CD4-positive, alpha-beta T cell treated with Interleukin-21 for 1 hour (primary cell): ENCODE measurements at places on chromosomes 5 and 9.
A peak's percentile ranks its signal among the peaks of the same experiment; 100 is the strongest.

GRCh38 chr9:133813749-133814585, 75.8 kb upstream of the SARDH start:
- no peak for DNase-seq

DNA sequence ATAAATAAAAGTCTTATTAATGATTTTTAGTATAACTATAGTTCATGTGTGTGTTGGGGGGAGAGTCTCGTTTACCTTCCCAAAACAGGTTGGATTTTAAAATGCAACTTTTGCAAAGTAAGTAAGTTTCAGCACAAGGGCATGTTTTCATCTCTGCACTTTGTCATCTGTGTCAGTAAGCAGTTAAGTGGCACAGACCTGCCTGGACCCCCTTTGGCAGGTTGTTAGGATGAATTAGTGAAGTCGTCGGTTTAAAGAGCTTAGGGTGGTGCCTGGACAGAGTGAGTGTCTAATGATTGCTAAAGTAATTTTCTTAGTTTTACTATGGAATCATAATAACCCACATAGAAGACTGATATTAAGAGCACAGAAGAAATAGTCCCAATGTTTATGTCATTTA, 74.9 kb downstream of the TRIO start:
- DNase-seq: no peak

DNA sequence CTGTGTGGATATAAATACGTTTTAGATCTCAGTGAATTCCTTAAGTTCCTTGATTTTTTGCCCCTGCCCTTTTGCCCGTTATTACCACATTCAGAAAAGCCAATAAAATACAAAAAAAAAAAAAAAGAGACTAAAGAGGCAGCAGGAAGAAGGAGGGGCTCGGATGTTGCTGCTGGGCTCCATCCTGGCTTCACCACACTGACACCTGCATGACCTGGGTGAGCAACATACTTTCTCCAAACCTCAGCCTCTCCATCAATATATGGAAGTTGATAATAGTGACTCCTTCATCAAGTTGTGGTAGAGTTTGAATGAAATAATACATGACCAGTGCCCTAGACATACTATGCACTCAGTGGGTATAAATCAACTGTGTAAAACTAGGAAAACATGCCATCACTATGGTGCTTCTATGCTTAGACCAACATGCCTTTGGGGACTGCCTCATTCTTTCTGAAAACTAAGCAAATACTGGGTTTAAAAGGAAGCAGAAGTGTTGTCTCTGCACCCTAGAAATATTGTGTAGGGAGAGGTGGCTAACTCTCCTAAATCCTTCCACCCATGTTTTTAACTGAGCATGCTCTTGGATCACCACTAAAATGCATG, 243.0 kb downstream of the PIK3R1 start:
- peak; percentile 25 for DNase-seq

GRCh38 chr9:130245474-130245873, 20.1 kb upstream of the HMCN2 start:
- DNase-seq: no peak

GRCh38 chr5:14036514-14036913, 92.0 kb upstream of the DNAH5 start:
- no peak for DNase-seq

- DNase-seq: no peak
Measured at GRCh38 chr5:58961631-58962280, 378.9 kb downstream of the RAB3C start.

DNA sequence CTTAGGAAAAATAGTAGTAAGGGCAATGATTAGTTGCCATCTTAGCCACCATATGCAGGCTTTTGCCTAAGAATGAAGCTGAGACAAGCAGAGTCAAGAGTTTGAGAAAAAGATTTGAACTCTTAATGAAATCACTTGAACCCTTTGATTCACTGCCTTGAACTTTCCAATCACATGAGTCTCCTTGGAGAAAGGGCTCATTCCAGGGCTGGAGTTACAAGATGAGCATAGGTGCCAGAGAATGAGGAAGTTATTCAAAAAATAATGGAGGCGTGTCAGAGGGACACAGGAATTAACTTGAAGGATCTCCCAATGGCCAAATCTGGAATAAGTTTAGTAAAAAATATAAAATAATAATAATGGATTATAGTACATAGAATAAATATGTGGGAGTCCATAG, 35.3 kb downstream of the MAT2B start:
- DNase-seq: no peak

DNA sequence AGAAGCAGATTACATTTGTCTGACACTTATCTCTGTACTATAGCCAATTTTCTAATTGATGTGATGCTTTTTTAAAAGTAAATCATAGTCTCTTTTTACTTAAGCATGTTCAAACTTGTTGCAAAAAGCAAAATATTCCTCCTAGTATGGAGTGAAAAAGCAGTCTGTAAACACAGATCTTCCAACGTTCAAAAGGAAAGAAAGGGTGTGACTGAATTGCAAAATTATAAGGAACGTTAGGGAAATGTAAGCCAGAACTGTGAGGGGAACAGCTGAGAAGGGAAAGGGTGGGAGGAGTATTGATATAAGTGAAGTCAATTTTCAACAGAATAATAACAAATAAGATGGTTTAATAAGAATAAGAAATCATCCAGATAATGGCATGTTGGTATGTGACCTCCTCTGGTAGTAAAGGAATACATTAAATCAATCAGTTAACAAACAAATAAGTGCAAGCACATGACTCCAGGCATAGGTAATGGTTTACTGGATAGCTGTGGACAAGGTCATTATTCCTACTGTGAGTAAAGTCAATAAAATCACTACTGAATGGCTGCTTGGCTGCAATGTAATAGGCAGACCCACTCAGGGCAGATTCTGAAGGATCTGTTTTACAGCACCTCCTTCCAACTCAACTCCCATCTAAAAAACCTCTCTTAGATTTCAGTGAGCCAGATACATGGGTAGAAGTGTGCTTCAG, 239.1 kb upstream of the NMUR2 start:
- no peak for DNase-seq

GRCh38 chr9:14515571-14516198, 177.5 kb downstream of the ZDHHC21 start:
- no peak for DNase-seq
